ENCODE measurements at places on chromosomes 1 and 21.
A peak's percentile ranks its signal among the peaks of the same experiment; 100 is the strongest.

GRCh38 chr1:203162403-203162802 is 13.2 kb downstream of the MYBPH start:
- no peak for DNase-seq

DNA sequence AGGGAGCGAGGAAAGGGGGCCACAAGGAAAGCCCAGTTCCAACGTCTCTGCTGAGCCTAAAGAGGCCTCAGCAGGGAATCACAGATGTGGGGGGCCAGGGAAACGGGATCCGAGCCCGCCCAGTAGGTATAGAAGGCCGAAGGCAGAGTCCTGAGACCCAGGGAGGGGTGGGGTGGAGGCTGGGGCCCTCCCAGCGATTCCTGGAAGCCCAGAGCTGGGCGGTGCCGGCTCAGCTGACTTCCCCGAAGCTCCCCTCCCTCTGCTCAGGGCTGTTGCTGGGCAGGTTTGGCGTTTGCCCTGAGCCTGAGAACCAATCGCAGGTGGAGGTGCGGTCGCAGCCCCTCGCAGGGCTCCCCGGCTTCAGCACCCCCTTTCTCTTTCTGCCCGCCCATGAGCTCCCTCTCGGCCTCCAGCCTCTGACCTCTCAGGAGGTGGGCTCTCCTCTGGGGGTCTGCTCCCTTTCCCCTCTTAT is 12.8 kb downstream of the ADAMTSL4 start:
- DNase-seq: peak; percentile 95

DNA sequence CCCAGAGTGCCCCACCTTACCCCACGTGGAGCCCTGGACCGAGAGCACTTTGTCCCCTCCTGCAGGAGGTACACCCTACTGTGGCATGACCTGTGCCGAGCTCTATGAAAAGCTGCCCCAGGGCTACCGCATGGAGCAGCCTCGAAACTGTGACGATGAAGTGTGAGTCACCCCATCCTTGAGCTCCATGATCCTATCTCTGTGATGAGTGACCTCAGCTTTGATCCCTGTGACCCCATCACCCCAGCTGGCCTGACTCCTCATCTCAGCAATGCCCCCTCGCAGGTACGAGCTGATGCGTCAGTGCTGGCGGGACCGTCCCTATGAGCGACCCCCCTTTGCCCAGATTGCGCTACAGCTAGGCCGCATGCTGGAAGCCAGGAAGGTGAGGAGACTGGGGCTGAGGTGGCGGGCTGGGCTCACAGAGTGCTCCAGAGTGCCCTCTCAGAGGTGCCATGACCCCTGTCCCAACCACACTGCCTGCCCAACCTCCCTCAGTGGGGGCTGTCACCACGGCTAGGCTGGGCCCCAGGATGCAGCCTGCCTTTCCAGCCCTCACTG is 16.2 kb upstream of the MPL start:
- DNase-seq: no peak

DNA sequence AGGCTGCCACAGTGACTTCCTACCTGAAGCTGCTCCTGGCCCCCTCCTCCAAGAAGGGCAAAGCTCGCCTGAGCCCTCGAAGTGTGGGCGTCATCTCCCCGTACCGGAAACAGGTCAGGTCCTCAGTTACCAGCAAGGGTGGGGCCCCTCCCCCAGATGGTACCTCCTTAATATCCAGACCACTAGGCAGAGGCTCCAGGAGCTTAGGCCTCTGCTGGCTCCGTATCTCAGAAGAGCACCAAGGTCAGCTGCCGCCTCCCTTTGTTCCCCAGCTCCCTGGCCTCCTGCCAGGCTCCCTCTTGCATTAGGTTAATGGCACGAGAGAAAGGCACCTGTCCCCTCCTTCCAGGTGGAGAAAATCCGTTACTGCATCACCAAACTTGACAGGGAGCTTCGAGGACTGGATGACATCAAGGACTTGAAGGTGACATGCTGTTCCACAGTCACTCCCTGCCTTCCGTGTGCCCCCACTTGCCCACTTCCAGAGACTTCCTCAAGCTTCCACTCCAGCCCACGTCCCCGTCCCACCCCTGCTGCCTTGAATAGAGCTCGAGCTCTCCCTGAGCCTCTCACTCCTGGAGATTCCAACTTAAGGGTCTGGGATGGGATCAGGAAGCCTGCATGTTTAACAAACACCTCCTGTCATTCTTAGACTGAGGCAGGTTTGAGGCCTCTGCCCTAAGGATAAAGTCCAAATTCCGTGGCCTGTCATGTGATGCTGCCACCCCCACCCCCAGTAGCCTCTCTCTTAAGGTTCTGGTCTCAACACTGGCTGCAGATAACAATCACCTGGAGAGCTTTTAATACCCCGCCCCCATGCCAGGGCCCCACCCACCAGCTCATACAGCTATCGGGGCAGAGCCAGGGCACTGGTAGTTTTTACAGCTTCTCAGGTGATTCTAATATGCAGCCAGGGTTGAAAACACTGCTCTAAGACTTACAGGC is 8.3 kb downstream of the RHOC start:
- peak; percentile 69 for DNase-seq

DNA sequence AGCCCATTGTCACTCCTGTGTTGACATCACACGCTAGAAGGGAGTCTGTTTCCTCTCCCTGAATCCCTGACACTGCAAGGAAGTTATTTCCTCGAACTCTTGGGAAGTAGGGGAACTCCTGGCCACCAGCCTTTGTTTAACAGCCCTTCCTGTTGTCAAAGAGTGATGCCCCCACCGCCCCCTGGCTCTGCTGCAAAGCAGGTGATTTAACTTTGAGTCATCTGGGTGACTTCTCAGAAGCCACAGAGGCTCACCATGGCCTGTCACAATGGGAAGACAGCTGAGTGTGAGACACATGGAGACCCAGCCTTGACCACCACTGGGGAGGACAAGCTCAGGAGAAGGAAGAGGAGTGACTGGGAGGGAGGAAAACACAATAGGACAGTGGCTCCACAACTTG is 182.8 kb downstream of the PSMG1 start:
- no peak for DNase-seq

GRCh38 chr1:176540428-176540827 is 77.5 kb downstream of the PAPPA2 start:
- DNase-seq: no peak

DNA sequence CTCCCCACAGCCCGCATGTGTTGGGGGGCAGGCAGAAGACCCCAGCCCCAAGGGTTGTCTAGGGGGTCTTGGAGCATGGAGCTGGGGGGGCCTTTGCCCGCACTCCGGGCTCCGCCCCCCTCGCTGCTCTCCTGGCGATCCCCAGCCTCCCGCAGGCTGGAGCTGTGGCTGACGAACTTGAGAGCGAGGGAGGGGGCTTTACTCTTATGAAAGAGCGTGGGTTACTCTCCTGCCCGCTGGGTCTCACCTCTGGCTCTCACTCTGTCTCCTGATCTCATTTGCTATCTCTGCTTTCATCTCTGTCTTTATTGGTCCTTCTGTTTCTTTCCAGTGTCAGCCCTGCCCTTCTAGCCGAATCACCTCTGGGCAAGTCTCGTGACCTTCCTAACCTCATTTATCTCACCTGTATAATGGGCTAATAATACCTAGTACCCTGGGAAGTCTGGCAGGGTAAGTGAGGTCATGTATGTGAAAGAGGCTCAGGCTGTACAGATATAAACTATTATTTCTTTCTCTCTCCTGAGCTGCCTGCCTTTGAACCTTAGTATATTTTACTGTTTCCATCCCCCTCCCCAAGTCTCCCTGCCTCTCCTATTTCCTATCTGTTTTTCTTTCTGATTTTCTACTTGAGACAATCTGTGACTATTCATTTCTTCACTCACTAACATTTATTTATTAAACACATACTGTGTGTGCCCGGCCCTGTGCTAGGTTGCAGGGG is 731 bp downstream of the EFNA4 start:
- DNase-seq: no peak

- no peak for DNase-seq
Measured at GRCh38 chr1:188129856-188130838, 1301.4 kb downstream of the PLA2G4A start.

DNA sequence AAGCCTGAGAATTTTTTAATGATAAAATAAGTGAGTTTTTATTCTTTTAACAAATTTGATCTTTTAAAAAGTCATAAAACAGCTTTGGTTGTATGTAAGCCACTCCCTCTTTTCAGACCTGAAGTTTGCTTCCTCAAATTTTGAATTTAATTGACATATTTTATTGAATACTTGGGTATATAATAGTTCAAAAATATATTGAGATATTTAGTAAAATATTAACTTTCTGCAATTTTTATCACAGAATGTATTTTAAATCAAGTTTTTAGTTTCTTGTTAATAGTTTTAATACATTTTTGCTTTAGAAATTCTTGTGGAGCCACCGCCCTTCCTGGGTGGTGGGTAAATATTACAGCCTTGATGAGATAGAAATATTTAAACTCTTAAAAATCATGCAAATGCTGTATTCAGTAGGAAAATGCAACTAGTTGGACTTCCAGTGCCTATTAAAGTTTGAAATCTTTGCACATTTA is 867 bp downstream of the PTPRC start:
- DNase-seq: no peak

- DNase-seq: no peak
Measured at GRCh38 chr1:12244585-12244984, 14.8 kb downstream of the VPS13D start.

- DNase-seq: no peak
Measured at GRCh38 chr1:13699510-13699909, 478 bp upstream of the PRDM2 start.

DNA sequence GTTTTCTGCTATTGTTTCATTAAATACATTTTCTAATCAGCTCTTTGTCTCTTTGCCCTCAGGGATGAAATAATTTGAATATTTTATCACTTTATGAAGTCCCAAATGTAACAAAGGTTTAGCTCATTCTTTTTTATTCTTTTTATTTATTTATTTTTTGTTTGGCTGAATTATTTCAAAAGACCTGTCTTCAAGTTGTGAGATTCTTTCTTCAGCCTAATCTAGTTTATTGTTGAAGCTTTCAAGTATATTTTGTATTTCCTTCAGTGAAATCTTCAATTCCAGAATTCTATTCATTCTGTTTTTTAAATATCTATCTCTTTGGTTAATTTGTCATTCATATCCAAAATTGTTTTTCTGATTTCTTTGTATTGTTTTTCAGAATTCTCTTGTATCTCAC is 10.8 kb downstream of the LY9 start:
- no peak for DNase-seq

GRCh38 chr21:41847066-41847804 is 31.9 kb downstream of the PRDM15 start:
- DNase-seq: no peak

- DNase-seq: no peak
Measured at GRCh38 chr21:43835050-43835449, 30.0 kb upstream of the AGPAT3 start.

- no peak for DNase-seq
Measured at GRCh38 chr1:16019644-16020277, 1.9 kb upstream of the HSPB7 start.

GRCh38 chr1:198676253-198676652 is 37.4 kb downstream of the PTPRC start:
- DNase-seq: no peak

- DNase-seq: no peak
Measured at GRCh38 chr1:67004176-67004575, 49.8 kb downstream of the SLC35D1 start.

DNA sequence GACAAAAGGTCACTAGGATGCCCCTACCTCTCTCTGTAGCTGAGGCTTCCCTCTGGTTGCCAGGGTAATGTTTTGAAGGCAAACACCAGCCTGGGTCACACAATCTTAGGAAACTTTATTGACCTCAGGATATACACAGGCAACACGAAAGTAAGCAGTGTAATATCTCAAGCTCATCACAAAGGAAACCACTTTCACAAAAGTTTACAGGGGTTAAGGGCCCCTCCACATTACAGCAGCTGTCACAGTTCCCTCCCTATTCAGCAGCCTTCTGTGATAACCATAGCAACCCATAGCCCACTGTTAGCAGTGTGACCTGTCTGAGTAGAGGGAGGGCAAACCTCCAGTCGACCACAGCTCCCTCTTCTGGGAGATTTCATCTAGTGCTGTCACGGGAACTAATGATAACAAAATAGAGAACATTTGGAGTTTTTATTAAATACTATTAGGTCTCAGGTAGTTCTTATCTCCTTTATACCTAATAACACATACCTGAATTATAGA is 149.8 kb downstream of the PTPRC start:
- no peak for DNase-seq

GRCh38 chr1:209879539-209879938 is 51.8 kb downstream of the UTP25 start:
- peak; percentile 51 for DNase-seq

GRCh38 chr1:87794788-87795614 is 466.3 kb downstream of the LMO4 start:
- peak; percentile 55 for DNase-seq

DNA sequence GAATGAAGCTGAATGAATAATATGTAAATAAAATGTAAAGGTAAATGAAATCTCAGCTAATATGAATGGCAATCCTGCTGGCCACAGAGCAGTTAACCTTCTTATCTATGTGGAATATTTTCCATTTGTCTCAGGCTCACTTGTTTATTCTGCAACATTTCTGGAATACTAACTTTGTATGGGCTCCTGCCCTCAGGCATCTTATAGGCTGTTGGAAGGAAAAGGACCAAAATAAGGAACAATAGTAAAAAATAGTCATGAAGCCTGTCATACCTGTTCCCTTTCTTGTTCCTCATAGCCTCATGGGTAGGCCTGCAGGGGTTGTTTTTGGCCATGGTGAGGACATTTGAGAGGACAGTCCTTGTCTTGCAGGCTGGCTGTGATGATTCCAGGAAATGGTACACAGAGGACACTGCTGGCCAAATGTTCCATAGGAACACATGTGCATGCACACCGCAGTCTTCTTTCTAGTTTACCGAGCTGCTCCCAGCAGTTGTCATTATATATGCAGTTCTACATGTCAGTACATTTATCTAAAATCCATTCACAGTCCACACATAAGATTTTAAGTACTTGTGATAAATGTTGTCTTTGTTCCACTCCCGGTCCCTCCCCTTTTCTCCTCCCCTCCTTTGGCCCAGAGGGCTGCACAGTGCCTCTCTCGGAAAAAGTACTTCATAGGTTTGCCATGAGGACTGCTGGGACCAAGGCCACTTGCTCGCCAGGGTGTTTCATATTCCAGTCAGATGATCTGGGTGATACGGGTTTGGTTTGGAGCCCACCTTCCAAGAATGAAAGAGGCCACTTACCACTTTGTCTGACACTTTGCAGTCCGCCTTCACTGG is 15.2 kb upstream of the KCNQ4 start:
- no peak for DNase-seq

- DNase-seq: no peak
Measured at GRCh38 chr1:227299688-227300087, 18.6 kb downstream of the CDC42BPA start.

DNA sequence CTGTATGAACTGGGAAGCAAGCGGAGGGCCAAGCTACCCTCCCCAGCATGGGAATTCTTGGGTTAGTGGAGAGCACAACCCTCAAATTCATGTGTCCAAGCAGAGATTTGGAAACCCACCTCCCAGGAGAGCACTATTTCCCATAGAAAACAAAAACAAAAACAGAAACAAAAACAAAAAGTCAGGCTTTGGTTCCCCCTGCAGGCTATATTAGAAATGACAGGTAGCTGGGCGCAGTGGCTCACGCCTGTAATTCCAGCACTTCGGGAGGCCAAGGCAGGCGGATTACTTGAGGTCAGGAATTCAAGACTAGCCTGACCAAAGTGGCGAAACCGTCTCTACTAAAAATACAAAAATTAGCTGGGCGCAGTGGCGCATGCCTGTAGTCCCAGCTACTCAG is 10.8 kb downstream of the MINDY1 start:
- peak; percentile 41 for DNase-seq

GRCh38 chr1:1173793-1174415 is at the start of gene TTLL10:
Gene TTLL10, plus strand, starts transcription at chr1:1173880. Its CDS starts 5,336 bp downstream, at chr1:1179216.
- no peak for DNase-seq

GRCh38 chr1:145845144-145845513 is 301 bp upstream of the NUDT17 start:
- DNase-seq: no peak

- no peak for DNase-seq
Measured at GRCh38 chr1:154730986-154731489, 123.1 kb upstream of the ADAR start.

GRCh38 chr1:112702420-112703261 is 4.3 kb downstream of the RHOC start:
- no peak for DNase-seq
